ENCODE measurements at places on chromosomes 13 and 19. TPM values are rescaled to one million over a fixed set of nuclear protein-coding genes. Genes with fewer than 3 reads are reported as not detected.

The SYCN gene
- total RNA-seq = not detected

The PLPPR3 gene
- total RNA-seq = not detected

The RCBTB1 gene
- 28.4 TPM for total RNA-seq

The LILRB2 gene
- total RNA-seq = 23.7 TPM

The SIRT6 gene
- 29.5 TPM for total RNA-seq

The MBD3L3 gene
- total RNA-seq = not detected

The IRS2 gene
- total RNA-seq = 79.1 TPM

The DNAAF3 gene
- total RNA-seq = not detected

The OR10H1 gene
- total RNA-seq = 0.12 TPM

The CEACAM4 gene
- 1.1 TPM for total RNA-seq

The HSPH1 gene
- total RNA-seq = 51.2 TPM

The MICU2 gene
- total RNA-seq = 41.4 TPM

The LGALS7B gene
- total RNA-seq = not detected

The PSG11 gene
- not detected for total RNA-seq

The LGALS14 gene
- total RNA-seq = not detected

The SCAF1 gene
- total RNA-seq = 44.9 TPM

The SCN1B gene
- total RNA-seq = 1.5 TPM

The SOHLH2 gene
- total RNA-seq = not detected

The ZNF112 gene
- total RNA-seq = not detected

The ZNF813 gene
- total RNA-seq = 2.5 TPM

The TINCR gene
- 2.2 TPM for total RNA-seq

The DMWD gene
- 66.3 TPM for total RNA-seq

The VRK3 gene
- total RNA-seq = 82.7 TPM

The SPINT2 gene
- total RNA-seq = 6.9 TPM

The ZNF799 gene
- 7.5 TPM for total RNA-seq

The LGI4 gene
- total RNA-seq = 0.49 TPM

The GIPR gene
- 21.5 TPM for total RNA-seq

The SLC10A2 gene
- not detected for total RNA-seq

The CTXN1 gene
- total RNA-seq = not detected

The PSG1 gene
- total RNA-seq = not detected

The DEDD2 gene
- total RNA-seq = 83.7 TPM

The CGB2 gene
- total RNA-seq = not detected

The CYP2A6 gene
- total RNA-seq = not detected

The ZNF44 gene
- 40.0 TPM for total RNA-seq

The CGB3 gene
- not detected for total RNA-seq
